A172 (cell line): ENCODE measurements at places on chromosomes 11 and 22.

GRCh38 chr11:68138237-68138636 lies 17.0 kb upstream of the CHKA start:
- DNase-seq, result no peak

DNA sequence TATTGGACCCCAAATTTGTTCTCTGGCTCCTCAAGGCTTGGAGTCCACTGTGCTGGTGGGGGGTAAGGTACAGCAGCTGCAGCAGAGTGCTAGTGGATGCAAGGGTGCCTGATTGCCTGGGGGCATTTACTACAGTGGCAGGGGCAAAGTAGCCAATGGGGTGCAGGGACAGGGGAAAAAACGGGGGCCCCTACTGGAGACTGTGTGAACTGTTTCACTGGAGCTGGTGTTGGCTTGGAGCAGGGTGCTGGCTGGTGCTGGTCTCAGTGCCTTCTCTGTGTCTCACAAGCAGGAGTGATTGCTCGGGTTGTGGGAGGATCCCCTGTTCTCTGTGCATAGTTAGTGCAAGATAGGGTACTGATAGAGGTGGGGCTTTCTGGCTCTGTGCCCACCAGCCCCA lies 935.9 kb downstream of the JRKL start:
- no peak for DNase-seq

DNA sequence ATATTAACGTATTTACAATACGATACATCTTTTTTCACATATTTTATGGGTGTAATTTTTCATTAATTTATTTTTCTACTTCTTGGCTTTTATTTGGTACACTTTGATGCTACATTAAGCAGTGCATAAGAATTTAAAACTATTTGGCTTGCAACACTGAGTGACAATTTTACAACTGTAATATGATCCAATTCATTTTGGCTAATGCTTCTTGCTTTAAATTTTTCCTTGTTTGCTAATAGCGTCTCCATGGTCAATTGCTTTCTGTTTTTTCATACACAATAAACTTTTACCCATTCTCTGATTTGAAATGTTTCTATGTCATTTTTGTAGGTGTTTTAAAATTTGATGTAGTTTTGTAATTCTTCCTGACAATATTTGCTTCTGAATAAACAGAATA lies 773.2 kb downstream of the FAM181B start:
- no peak for DNase-seq

- DNase-seq, result no peak
These were observed 61.5 kb upstream of the HEPHL1 start for GRCh38 chr11:93959663-93960062.

GRCh38 chr11:94401773-94402265 lies 600 bp upstream of the GPR83 start:
- no peak for DNase-seq

- no peak for DNase-seq
These were observed 26.1 kb downstream of the GAL start for GRCh38 chr11:68710409-68710808.

- no peak for DNase-seq
These were observed 58.0 kb upstream of the TTLL12 start for GRCh38 chr22:43244803-43245527.

- DNase-seq, result peak; percentile 88
These were observed 122.4 kb downstream of the WT1 start for GRCh38 chr11:32312865-32313403.

GRCh38 chr11:28528217-28528616 lies 420.0 kb downstream of the METTL15 start:
- DNase-seq, result no peak

DNA sequence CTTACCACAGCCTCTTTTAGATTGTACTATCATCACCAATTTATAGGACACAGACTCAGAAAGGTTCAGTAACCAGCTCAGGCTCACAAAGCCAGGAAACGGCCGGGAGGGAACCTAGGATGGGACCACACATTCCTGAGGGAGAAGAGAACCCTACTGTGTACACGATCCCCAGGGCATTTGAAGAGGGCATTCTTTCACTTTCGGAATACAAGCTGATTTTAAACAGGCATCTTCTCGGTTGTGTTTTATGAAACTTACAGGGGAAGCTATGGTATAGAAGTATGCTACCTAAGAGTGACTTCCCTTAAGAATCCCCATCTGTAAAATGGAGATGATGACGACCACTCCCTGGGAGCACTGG lies 19.0 kb downstream of the SMCO4 start:
- DNase-seq, result no peak

GRCh38 chr22:38164551-38164918 lies 17.1 kb downstream of the PLA2G6 start:
- no peak for DNase-seq
